ENCODE measurements at places on chromosomes 6 and 20.

- DNase-seq, result no peak
Measured at GRCh38 chr6:29567991-29568390, 8.5 kb upstream of the UBD start.

GRCh38 chr6:79543886-79544285 lies 6.7 kb upstream of the LCA5 start:
- DNase-seq, result no peak

- DNase-seq, result no peak
Measured at GRCh38 chr6:138576313-138576712, 77.0 kb upstream of the NHSL1 start.

DNA sequence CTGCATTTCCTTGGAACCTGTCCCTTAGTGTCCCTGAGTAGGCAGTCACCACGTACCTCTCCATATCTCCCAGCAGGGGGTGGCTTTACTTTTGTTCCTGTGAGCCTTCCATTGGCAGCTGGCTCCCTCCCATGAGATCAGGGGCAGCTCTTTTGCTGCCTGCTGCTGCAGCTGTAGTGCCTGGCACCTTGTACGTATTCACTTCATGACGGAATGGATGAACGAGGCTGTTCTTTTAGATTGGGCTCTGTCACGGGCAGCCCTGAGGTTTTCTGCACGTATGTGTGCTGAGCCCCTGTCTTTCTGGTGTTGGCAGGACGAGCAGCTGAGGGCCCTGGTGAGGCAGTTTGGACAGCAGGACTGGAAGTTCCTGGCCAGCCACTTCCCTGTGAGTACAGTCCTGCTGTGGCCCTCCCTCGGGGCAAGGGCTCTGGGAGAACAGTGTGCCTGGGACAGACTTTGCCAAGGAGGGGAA lies 14.6 kb downstream of the MYBL2 start:
- DNase-seq, result no peak

DNA sequence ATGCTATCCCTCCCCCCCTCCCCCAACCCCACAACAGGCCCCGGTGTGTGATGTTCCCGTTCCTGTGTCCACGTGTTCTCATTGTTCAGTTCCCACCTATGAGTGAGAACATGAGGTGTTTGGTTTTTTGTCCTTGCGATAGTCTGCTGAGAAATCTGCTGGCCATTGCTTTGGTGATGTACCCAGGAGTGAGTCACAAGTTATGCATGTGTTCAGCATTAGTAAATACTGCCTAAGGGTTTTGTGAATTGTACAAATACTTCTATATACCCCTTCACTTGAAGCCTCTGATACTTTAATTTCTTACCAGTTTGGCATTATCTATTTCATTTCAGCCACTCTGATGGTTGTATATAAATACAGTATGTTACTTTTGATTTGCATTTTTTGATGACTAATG lies 711.3 kb upstream of the GJE1 start:
- DNase-seq, result no peak

DNA sequence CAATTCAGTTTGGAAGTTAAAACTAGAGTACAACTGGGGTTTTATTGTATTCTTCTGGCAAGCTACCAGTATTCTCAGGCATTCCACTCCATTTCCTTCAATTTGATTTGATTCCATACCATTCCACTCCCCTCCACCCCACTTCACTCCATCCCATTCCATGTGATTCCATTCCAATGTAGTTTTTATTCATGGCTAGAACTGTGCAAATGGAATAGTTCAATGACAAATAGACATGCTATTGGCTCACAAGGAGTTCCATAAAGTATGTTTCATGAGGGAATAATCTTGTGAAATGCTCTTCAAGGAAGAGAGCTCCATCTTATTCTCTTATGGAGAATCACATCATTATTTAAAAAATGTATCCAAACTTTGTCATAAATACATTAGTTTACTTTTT lies 285.0 kb upstream of the BMP2 start:
- no peak for DNase-seq

GRCh38 chr6:144582939-144583613 lies 297.9 kb downstream of the UTRN start:
- no peak for DNase-seq

- DNase-seq, result no peak
Measured at GRCh38 chr6:16434885-16435284, 196.5 kb downstream of the GMPR start.

DNA sequence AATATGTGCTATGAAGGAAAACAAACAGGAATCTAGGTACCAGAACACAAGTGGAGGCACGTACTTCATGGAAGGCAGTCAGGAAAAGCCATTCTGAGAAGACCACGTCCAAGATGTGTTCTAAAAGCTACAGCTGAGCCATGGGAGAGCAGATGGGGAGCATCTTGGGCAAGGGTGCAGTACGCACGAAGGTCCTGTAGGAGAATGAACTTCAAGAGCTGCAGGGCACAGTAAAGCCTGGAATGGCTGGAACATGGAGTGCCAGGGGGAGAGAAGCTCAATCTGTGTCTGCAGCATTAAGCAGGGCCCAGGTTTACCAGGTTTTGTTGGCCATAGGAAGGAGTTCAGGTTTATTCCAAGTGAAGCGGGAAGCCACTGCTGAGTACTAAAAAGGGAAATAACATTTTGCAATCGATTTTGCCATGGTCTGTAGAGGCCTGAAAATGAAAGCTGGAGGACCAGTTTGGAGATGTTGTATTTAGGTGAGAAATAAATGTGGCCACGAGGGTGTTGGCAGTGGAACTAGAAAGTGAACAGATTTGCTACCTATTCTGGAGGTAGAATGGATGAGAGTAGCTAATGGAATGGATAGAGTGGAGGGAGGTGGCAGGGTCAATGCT lies 29.9 kb downstream of the ADTRP start:
- DNase-seq, result no peak

- DNase-seq, result no peak
Measured at GRCh38 chr6:161716176-161716575, 442.3 kb upstream of the AGPAT4 start.

- no peak for DNase-seq
Measured at GRCh38 chr6:122615409-122615808, 5.2 kb downstream of the PKIB start.

GRCh38 chr6:102126488-102126887 lies 733.0 kb downstream of the GRIK2 start:
- no peak for DNase-seq

DNA sequence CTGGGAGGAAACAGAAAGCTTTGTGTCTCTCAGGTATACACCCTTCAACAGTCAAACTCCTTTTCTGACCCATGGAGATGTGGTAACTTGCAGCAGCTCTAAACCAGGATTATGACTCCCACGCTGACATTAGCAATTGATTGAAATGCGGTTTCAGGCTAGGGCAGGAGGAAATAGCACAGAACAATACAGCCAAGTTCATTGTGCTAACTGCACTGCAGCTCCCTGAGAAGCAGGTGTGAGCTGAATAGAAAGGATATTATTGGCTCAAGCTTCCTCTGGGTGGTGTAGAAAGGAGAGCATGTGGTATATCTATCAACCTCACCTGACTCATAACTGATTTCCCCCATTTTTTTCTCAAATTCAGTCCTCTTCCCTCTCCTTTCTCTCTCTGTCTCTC lies 612.3 kb upstream of the BTBD3 start:
- DNase-seq, result no peak

- DNase-seq, result no peak
Measured at GRCh38 chr20:48776306-48776705, 51.5 kb downstream of the PREX1 start.

DNA sequence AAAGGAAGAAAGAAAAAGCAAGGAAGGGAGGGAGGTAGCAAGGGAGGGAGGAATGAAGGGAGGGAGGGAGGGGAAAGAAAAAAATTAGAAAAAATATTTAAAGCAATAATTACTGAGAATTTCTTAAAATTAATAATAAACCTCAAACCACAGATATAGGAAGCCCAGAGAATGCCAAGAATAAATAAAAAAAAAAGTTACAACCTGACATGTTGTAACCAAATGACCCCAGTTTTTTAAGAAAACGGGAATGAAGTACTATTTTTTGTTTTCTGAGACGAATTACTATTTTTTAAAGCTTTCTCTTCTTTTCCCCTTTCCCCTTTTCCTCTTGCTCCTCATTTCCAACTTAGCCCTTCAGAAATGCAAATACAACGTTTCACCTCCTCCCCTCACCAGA lies 16.7 kb downstream of the SLC17A1 start:
- no peak for DNase-seq

DNA sequence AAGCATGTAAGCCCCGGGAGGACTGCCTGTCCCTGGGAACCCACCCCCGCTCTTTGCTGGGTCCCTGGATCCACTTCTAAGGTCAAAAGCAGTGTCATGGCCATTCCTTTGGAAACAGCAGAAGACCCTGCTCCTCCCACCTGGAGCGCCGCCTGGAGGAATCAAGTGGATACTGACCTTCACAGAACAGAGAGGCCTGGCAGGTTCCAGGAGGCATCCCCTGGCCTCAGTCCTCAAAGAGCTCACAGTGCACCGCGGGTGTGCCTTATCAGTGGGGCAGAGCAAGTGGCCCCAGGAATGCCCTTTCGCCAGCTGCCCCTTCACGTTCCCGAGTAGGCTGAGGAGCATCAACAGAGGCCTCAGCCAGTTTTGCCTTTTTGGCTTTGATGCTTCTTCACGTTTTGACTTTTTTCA lies 11.1 kb upstream of the SLC4A11 start:
- DNase-seq, result no peak

DNA sequence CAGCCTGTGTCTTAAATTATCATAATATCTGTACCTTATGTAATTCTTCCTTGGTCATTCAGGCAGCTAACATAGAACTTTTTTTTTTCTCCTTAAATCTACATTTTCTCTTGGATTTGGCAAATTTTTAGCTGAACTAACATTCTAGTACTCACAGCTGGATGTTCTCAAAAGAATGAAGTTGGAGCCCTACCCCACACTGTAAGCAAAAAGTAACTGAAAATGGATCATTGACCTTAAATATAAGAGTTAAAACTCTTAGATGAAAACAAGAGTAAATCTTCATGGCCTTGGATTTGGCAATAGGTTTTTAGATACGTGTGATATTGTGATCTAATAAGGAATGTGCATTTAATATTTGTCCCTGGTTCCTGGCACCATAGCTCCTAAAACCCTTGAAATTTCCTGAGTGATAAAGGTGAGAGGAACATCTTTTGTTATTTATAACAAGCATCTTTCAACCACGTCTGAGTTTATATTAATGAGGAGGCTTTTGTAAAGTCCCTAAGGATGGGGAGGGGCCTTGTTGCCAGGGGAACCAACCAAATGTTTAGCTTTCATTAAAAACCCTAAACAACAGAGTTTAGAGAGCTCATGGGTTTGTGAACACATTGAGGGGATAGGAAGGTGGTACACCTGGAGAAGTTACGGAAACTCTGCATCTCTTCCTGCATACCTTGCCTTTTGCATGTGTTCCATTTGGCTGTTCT lies 106.1 kb upstream of the ADGRF4 start:
- no peak for DNase-seq

GRCh38 chr6:11609324-11610071 lies 71.9 kb downstream of the TMEM170B start:
- no peak for DNase-seq

GRCh38 chr6:29071831-29072723 lies 15.0 kb downstream of the OR2B3 start:
- DNase-seq, result no peak

- no peak for DNase-seq
Measured at GRCh38 chr6:107564589-107564951, 74.7 kb downstream of the SOBP start.

DNA sequence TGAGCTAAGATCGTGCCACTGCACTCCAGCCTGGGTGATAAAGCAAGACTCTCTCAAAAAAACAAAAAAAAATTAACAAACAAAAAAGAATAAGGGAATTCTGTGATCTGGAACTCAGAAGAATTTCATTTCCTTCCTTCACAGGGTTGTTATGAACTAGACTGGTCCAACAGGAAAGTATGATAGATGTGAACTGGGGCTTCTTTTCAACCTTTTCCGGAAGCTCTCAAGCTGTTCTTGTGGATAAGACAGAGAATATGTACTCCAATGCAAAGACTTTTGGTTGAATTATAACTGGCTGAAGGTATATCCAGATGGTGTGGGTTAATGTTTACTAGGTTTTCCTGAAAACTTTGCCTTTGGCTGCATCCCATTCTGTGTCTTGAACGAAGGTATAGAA lies 5.3 kb downstream of the RNF8 start:
- no peak for DNase-seq

GRCh38 chr6:109781001-109781400 lies 89.9 kb downstream of the FIG4 start:
- no peak for DNase-seq

DNA sequence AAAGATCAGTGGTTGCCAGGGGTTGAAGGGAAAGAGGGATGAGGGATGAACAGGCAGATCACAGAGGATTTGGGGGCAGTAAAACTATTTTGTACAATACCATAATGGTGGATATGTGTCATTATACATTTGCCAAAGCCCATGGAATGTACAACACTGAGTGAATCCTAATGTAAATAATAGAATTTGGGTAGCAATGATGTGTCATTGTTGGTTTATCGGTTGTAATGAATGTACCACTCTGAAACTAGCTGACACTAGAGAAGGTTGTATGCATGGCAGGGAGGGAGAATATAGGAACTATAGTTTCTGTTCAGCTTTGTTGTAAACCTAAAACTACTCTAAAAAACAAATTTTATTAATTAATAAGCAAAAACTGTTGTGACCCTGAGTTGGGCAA lies 17.8 kb upstream of the ASF1A start:
- DNase-seq, result no peak

GRCh38 chr20:1376007-1376406 lies 16.8 kb downstream of the FKBP1A start:
- DNase-seq, result no peak

- no peak for DNase-seq
Measured at GRCh38 chr20:50366270-50367103, 143.7 kb upstream of the PTPN1 start.

- DNase-seq, result no peak
Measured at GRCh38 chr20:54716174-54716747, 240.9 kb downstream of the DOK5 start.

DNA sequence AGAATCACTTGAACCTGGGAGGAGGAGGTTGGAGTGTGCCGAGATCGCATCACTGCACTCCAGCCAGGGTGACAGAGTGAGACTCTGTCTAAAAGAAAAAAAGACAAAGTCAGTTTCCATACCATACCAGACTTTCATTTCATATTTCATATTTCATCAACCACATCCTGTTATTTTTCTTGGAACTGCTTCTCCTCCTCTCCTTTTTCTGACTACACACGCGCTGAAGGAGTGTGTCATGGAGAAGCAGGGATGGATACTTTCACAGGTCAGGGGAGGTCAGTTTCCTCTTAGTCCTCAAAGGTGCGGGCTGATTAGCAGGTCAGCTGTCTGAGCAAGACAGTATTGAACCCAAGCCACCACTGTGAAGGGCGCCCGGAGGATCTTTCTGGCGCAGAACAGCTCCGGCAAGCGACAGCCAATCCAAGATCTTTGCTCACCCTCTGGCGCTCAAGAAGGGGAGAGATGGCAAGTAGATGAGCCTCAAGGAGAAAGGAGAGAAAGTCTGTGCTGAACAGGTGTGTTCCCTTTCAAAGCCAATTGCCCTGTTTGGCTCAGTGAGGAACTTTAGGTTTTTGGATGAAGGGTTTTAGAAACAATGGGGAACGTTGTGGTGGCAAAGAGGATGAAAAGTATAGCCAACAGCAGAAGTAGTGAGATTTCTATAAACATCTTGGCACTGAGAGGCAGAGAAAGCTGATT lies 18.9 kb upstream of the SYNJ2 start:
- DNase-seq, result no peak

DNA sequence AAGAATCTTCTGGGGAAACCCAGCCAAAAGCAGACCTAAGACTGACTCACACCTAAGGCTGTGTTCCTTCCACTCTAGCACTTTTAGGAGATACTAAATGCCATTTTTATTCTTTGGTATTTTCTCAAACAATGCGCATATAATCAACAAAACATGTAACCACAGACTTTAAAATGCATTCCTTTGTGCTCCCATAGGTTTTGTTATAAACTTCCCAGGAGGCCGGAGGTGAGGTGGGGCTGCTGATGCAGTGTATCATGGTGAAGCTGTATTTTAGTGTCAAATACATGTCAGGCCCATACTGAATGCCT lies 155.2 kb downstream of the BTBD3 start:
- DNase-seq, result no peak
